ENCODE measurements at places on chromosomes 5 and 9.

DNA sequence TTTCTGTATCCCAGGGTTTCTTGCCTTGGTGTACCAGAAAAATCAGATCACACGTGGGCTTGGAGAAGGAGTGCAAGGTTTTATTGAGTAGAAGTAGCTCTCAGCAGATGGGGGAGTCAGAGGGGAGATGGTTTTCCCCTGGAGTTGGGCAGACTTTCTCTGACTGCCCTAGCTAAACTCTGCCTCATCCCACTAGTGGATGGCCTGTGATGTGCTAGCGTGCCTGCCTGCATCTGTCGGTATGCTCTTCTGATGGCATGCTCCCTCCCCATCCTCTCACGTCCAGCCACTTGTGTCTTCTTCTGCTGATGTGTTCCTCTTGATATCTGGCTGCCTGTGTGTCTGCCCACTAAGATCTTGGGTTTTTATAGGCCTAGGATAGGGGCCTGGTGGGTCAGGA, 616.1 kb upstream of the RGMB start:
- DNase-seq, result no peak

DNA sequence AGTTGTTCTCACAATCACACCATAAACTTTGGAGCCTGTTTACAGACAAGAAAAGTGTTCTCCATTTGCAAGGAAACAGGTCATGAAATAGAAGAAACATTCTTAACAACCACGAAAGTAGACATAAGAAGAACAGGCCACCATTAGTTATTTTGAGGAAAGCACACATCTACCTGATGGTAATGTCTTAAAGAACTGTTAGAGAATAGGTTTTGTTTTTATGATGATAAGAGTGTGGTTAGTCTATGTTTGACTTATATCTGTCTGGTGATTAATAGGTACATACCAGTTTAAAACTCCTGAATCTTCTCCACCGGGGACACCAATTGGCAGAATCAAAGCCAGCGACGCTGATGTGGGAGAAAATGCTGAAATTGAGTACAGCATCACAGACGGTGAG, 108.3 kb downstream of the CDH6 start:
- no peak for DNase-seq

GRCh38 chr5:170108266-170108785, 2.6 kb downstream of the FOXI1 start:
- no peak for DNase-seq

DNA sequence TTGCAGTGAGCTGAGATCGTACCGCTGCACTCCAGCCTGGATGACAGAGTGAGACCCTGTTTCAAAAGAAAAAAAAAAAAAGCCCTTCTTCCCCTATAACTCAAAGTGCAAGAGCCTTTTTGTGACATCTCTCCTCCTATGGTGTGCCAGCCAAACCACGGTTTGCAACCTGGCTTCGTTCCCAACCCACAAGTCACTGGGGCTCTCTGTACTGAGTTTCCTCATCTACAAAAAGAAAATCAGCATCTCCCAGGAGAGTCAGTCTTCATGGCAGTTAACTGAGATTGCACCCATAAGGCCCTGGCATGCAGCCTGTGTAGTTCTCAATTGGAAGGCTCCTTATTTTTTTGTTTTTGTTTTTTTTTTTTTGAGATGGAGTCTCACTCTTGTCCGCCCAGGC, 14.8 kb downstream of the ODF2 start:
- no peak for DNase-seq

- DNase-seq, result no peak
These were observed 381.0 kb upstream of the IRX4 start for GRCh38 chr5:2263763-2264162.

DNA sequence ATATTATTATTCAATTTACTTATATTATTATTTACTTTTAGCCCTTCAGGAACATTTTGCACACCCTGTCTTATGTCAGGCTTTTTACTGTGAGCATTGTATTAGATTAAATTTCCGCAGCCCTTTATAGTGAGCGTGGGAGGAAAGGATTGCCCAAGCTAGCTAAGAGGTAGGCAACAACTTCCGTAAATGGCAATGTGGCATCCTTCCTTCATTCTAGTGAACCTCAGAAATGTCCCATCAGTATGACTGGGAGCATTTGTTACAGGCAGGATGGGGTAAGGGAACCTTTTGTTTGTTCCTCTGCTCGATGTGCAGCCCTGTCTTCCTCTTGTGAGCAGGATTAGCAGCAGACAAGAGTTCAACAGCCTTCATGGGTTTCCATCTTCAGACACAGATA, 6.2 kb upstream of the CD180 start:
- no peak for DNase-seq

- DNase-seq, result no peak
These were observed 91.5 kb downstream of the TTLL11 start for GRCh38 chr9:122001491-122002201.

DNA sequence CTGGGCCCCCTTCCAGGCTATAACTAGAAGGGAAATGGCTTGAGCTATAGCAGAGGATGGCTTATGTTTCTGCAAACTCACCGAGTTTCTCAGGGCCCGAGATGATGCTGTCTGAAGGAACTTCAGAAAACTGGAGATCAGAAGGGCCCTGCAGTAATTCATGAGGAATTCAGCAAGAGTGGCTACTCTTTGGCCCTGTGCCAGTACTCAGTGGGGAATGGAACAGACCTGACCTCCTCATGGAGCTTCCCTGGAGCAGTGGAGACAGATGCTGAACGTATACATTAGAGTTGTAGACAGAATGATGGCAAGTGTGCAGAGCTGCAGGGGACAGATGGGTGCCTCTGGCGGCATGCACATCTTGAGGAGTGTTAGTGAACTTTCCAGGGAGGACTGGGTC, 17.3 kb upstream of the SMIM32 start:
- peak; percentile 40 for DNase-seq

GRCh38 chr5:133865113-133865512, 103.3 kb downstream of the C5orf15 start:
- peak; percentile 14 for DNase-seq

DNA sequence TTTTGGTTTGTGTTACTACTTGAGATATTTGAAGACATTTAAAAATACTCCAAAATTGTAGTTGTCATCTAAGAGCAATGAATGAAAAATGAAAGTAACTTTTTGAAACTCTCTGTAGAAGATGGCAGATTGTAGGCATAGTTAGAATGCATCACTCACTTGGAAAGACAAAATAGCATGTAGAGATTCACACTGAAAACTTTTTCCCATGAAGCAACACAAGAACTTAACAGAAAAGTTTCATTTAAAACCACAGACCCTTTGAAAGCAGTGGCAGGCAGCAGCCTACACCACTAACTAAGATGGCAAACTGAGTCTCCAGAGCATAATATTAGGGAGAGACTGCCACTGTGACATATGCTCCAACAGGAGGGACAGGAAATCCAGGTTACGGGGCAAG, 18.9 kb upstream of the FAM174A start:
- no peak for DNase-seq

DNA sequence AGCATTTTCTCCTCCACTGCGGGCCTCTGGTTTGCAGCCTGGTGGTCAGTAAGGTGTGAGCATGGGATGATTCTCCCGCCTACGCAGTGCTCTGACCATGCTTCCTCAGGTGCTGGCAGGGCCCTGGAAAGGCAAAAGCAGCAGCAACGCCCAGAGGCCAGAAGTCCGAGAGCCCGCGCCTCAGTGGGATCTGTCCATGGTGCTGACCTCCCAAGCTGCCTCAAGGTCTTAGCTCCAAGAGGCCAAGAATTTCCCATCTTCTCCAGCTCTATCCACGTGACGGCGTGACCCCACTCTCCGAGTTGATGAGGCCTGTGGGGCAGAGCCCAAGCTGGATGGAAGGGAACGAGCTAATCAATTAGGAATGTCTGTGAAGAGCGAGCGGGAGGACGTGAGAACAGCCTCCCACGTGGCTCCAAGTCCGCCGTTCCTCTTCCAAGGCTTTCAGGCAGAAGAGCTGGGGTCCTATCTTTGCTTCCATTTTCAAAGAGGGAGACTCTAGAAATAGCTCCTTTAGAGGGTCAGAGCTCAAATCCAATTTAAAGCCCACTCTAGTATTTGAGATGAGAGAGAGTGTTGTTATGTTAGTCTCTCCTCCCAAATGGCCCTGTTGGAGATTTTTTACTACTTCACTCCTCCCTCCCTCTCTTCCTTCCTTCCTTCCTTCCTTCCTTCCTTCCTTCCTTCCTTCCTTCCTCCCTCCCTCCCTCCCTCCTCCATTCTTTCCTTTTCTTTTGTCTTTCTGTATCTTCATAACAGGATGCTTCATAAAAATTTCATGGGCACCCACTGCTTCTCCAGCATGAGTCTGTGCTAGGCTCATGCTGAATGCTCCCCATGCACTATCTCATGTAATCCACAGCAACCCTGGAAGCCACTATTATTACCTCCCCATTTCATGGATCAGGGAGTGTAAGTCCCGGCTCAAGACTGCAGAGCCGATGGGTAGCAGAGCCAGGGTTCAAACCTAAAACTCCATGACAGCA, 69.3 kb downstream of the OLFM1 start:
- DNase-seq, result no peak

DNA sequence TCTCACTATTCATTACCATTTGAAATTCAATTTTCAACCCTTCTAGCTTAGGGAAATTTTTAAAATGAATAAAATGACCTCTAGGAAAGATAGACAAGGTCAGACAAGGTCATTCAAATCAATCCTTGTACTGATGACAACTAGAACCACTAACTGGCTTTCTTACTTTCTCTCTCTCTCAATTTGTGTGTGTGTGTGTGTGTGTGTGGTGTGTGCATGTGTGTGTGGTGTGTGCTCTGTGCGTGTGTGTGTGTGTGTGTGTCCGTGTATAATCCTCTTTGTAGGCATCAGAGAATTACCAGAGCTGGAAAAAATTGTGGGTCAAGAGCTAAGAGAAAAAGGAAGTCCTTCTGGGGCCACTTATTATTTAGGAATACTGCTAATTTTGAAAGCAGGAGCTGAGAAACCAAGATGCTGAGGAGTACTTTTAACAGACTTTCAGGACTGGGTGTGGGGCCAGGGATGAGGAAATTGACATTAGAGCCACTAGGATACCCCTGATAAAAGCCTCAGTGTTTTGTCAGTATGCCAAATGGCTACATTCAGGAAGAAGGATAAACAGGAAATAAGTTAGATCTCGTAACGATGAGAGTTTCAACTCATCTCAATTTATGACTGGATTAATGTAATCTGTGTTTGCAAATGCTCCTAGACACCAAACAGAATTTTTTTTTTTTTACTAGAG, 723.3 kb downstream of the CETN3 start:
- no peak for DNase-seq

DNA sequence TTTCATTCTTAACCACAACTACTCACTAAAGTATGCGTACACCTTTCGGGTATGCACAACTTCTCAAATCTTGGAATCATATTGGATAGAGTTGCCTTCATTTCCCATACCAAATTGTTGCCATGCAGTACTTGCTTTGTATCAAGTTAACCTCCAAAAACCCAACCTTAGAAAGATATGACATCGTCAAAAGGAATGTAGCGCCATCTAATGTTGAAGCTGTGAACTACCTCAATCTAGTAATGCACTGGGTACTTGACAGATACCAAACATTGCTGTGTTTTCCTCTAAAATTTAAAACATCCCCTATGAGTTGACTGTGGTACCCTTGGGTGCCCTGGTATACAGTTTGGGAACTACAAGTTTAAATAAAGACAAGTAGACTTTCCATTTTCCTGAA, 318.4 kb downstream of the ARL15 start:
- peak; percentile 3 for DNase-seq

- no peak for DNase-seq
These were observed 628 bp downstream of the HOMER1 start for GRCh38 chr5:79513308-79513703.

DNA sequence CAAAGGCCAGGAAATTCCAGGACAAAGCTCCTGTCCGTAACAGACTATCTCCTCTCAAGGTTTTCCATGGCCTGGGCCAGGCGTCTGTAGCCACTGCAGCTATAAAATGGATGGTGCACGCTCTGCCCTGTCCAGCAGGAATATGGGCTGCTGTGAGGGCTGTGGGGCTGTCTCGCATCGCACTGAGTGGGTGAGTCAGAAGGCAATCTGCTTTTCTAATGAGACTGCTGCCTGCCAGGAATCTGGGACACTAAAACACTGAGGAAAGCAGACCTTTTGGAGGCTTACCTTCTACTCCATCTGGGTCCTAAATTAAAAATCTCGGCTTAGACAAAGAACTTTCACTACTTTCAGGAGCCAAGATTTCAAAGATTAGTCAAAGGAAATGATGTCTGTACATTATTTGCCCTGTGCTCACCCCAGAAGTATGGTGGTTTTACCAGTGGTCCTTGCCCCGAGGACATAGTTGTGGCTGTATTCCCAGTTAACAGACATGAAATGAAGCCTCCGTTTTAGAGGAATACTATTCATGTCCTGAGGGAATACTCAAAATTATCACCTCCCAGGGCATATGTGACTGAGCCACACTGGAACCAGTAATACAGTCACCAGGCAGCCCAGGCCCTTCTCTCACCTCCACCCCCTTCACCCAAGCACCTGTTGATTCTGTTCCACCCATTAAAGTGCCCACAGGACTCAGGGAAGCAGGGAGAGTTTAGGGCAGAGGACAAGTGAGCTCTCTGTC, 56.4 kb downstream of the PFDN1 start:
- DNase-seq, result no peak

DNA sequence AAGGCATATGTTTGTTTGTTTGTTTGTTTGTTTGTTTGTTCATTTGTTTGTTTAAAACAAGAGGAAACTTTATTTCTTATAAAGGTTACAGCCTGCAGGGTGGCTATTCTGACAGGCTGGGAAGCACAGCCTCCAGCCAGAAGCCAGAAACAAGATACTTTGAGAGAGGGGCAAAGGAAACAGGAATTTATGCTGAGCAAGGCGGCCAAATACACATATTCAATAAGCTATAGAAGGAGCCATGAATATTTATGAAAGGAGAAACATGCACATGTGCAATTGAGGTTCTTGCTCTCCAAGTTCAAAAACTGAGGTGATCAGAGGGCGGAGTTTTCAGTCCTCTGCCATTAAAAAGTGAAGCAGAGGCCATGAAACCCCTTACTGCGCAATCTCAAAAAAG, 19.6 kb downstream of the KLHL3 start:
- DNase-seq, result no peak

DNA sequence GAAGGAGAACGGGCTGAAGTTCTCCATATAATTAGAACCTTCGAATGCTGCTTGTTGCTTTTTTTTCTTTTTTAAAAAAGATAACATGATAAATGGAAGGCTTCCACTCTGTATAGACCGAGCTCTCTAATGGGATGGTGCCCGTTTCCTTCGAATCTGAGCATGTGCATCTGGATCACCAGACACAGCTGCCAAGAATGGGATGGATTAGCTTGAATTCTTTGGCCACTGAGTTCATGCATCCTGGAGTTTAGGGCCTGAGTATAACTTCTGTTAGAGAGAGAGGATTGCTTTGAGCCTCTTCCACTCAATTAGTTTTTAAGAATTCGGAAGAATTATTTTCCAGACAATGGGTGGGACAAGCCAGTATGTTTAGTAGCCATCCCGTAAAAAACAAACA, 93.7 kb upstream of the GDNF start:
- DNase-seq, result no peak

GRCh38 chr9:28197653-28198052, 624.4 kb upstream of the C9orf72 start:
- DNase-seq, result no peak

- no peak for DNase-seq
These were observed 24.7 kb downstream of the ASPN start for GRCh38 chr9:92457576-92457975.

Measured in NCI-H524 (cell line).